ENCODE measurements at places on chromosomes 6 and 20.
A peak's percentile ranks its signal among the peaks of the same experiment; 100 is the strongest.

DNA sequence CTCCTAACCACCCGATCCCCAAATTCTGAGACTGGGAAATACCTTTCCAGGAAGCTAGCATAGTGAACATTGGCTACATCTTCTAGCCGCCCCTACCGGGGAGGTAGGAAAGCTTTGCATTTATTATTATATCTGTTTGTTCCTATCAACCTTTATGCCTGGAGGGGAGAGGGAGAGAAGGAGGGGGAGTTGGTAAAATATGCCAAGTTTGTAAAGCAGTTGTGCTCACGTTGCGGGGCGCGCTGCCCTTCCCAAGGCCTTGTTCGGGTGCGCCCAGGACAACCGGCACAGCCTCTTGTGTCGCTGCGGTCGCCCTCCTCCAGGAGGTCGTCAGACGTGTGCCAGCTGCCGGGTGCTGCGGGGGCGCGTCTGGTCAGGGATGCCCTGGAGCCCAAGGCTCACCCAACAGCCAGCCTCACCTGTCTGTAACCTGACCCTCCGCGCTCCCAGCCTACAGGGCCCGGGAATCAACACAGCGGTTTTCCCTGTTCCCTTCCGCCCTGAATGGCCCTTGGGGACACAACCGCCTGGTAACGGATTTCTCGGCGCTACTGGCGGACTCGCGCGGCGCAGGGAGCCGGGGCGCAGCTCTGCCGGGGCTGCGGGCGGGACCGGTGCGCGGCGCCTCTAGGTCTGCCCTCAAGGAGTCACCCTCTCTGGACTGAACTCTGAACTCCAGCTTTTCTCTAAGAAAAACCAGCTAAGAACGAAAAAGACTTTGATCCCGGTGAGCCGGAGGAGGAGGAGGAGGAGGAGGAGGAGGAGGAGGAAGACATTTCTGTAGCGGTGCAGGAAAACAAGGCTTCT, 1.1 kb upstream of the OVOL2 start:
- no peak for DNase-seq

GRCh38 chr20:61748376-61748775, 317.3 kb downstream of the TAF4 start:
- DNase-seq = no peak

DNA sequence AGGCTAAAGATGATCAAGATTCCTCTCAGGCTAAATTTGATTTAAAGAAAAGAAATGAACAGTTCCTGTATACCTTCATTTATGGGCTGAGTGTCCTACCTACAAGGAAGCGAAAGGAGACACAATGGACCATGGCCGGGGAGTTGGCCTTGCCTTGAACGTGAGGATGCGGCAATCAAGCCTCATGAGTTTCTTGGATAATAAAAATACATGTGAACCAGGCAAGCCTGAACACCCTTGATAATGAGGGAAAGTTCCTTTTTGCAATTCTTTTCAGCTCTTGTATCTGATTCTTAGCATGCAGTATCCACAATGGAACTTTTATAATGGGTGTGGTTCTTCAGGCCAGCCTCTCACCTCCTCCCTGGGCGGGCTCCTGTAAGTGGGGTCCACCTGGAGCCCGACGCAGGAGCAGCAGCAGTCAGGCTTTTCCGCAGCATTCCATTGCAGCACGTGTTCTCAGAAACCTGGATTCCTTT, 83.8 kb downstream of the RNASET2 start:
- DNase-seq = no peak

- no peak for DNase-seq
These were observed 7.3 kb downstream of the SCML4 start for GRCh38 chr6:107816818-107817217.

- DNase-seq = no peak
These were observed 23.9 kb downstream of the TRERF1 start for GRCh38 chr6:42427871-42428270.

- no peak for DNase-seq
These were observed 152.3 kb upstream of the NEDD9 start for GRCh38 chr6:11384531-11385309.

DNA sequence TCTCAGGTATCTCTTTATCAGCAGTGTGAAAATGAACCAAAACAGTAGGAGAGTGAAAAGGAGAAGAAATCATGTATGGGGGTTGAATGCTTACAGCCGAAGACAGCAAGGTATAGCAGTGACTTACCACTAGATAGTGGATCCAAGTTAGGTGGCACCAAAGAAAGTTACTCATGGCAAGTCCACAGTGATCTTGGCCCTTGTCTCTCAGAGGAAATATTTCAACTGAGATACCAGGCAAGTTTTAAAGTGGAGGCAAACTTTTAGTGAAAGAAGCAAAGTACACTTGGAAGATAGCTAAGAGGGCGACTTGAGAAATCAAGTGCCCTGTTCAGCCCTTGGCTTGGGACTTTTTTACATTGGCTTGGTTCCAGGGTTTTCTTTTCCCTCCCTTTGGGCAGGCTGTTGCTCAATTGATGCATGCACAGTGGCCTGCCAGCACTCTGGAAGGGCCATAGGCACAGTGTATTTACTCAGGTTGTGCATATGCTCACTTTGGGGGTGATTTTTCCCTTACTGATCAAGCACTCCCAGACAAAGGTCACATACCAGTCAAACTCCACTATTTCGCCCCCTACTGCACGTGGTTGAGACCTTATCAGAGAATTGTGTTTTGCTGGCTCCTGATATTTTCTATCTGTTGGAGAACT, 329.5 kb upstream of the KHDRBS2 start:
- DNase-seq = no peak

DNA sequence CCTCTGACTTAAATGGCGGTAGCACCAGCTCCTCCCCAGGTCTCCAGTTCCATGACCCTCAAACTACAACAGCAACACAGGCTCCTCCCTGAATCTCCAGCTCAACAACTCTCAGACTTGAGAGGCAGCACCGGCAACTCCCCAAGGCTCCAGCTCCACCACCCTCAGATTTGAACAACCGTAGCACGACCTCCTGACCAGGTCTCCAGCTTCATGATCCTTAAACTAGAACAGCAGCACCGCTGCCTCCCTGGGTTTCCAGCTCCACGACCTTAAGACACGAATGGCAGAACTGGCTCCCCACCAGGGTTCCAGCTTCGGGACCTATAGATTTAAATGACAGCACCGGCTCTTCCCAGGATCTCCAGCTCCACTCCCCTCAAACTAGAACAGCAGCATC, 325.8 kb downstream of the PREX1 start:
- DNase-seq = no peak

- DNase-seq = no peak
These were observed 1.3 kb downstream of the CCN5 start for GRCh38 chr20:44716309-44717106.

- DNase-seq = no peak
These were observed 292.1 kb downstream of the QKI start for GRCh38 chr6:163706500-163707087.

- no peak for DNase-seq
These were observed 35.1 kb upstream of the PPP1R3G start for GRCh38 chr6:5050009-5050408.

DNA sequence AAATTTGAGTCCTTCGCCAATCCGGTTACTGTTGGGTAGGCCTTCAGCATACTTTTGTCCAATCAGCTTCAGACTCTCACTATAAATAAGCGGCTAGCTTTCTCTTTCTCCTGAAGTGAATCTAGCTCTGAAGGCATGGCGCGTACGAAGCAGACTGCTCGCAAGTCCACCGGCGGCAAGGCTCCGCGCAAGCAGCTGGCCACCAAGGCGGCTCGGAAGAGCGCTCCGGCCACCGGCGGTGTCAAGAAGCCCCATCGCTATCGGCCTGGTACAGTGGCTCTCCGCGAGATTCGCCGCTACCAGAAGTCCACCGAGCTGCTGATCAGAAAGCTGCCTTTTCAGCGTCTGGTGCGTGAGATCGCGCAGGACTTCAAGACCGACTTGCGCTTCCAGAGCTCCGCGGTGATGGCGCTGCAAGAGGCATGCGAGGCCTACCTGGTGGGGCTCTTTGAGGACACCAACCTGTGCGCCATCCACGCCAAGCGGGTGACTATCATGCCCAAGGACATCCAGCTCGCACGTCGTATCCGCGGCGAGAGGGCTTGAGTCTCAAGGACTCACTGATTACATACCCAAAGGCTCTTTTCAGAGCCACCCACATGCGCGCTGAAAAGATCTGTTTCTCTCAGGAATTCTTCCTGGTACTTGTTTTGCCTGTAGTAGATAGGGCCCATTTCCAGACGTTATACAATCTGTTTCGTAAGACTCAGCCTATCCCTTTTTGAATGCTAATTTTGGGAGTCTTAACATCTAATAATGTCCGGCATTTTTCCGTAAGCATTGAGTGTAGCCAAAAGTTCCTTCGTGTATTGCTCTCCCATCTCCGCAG, 102.0 kb downstream of the OR2B2 start:
- peak; percentile 62 for DNase-seq

- DNase-seq = no peak
These were observed 62.9 kb upstream of the ZNF217 start for GRCh38 chr20:53656293-53657202.
